ENCODE measurements at places on chromosomes 1 and 21.

GRCh38 chr1:56036479-56036878 lies 542.9 kb downstream of the PLPP3 start:
- DNase-seq, result no peak

- DNase-seq, result peak; percentile 44
Measured at GRCh38 chr1:205791568-205792180, 16.4 kb upstream of the RAB29 start.

- peak; percentile 62 for DNase-seq
Measured at GRCh38 chr1:94773931-94774422, 46.2 kb upstream of the SLC44A3 start.

GRCh38 chr1:8122477-8123407 lies 96.6 kb upstream of the ERRFI1 start:
- no peak for DNase-seq

DNA sequence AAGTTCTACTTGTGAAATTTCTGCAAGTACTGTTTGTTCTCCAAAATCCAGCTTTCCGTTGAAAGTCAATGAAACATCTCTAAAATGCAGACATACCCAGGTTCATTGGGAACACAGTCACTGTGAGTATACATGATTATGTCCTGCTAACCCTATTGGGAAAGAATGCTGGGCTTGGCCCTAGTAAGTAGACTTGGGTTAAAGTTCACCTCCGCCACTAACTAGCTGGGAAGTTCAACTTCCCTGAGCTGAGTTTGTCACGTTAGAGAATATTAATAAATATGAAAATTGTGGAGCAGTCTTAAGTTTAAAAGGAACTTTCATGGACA lies 10.5 kb upstream of the PGD start:
- DNase-seq, result no peak

GRCh38 chr1:112006416-112007025 lies 17.1 kb upstream of the KCND3 start:
- no peak for DNase-seq

GRCh38 chr1:200908191-200908868 lies 13.6 kb downstream of the INAVA start:
- DNase-seq, result no peak
